Muscle of leg (tissue), 16 donors: ENCODE measurements at places on chromosomes 1 and 21.

DNA sequence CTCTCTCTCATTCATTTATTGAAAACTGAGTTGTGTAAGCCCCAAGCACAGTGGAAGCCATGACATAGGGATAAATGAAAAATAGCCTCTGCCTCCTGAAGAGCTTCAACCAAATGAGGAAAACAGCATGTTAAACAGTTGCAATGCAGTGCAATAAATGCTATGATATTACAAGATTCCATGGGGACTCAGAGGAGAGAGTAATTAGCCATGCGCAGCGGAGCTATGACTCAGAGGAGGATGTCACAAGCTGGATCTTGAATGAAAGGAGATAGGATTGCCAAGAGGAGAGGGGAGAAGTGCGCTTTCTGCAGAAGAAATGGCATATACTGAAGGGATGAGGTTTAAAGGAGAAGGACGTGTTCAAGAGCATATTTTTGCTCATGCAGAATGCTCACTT, 231.3 kb upstream of the PLXNA2 start:
- peak; percentile 47 for DNase-seq

GRCh38 chr1:206823727-206824126, 41.7 kb upstream of the IL20 start:
- DNase-seq = peak; percentile 90

DNA sequence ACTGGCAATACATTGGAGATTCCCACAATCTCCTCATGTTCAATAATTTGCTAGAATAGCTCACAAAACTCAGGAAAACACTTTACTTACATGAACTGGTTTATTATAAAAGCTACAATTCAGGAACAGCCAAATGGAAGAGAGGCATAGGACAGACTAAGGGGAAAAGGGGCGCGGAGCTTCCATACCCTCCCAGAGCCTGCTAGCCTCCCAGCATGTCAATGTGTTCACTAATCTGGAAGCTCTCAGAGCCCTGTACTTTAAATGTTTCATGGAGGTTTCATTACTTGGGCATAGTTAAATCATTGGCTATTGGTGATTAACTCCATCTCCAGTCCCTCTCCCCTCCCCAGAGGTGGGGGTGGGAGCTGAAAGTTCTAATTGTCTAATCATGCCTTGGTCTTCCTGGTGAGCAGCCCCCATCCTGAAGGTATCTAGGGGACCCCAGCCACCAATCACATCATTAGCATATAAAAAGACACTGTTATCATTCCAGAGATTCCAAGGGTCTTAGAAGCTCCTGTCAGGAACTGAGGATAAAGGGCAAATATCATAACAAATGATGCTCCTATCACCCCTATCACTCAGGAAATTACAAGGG, 10.9 kb upstream of the DMRTB1 start:
- DNase-seq = no peak

- peak; percentile 3 for DNase-seq
Observed at GRCh38 chr1:33709783-33710718, 153.8 kb upstream of the HMGB4 start.

DNA sequence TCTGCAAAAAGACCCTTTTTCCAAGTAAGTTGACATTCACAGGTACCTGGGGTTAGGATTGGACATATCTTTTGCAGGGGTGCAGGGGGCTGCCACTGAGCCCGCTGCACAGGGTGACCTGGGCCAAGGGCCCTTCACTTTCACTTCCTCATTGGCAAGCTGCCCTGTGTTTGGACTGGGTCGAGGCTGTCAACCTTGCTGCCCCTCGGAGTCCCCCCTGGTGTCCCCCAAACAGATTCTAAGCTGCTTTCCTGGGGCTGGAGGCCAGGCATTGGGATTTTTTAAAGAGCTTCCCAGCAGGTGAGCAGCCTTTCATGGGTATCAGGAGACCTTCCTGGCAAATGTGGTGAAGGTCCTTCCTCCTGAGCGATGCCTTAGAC, 7.9 kb upstream of the UMODL1 start:
- DNase-seq = peak; percentile 40

DNA sequence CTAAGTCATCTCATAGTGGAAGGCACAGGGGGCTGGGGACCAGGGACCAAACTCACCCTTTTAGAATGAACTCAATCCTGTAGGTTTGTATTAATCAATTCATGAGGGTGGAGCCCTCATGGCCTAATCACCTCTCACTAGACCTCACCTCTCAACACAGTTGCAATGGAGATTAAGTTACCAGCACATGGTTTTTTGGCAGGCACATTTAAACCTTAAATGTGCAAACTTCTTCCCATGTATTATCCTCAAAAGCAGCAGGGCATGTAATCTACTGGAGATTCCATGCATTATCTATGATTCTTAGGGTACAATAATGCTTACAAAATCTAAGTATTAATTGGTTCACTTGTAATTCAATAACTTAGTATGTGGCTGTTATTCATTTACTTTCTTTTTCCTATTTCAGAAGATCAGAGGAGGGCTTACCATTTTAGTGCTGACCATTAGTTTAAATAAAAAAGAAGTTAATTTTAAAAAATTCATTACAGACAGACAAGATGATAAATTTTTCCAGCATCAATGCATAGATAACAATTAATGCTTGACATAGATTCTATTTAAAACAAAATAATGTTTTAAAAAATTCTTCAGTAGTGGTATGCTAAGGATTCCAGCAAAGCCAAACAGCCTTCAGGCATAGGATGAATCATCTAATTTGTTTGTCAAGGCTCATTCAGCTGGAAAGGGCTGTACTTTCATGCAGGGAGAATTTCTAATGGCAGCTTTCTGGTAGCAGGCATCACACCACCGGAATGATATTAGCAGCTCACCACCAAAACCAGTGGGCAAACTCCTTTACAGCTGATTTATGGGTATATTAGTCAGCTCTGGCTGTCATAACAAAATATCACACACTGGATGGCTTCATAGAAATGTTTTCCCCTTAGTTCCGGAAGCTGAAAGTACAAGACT, 124.6 kb upstream of the ZNF648 start:
- no peak for DNase-seq

DNA sequence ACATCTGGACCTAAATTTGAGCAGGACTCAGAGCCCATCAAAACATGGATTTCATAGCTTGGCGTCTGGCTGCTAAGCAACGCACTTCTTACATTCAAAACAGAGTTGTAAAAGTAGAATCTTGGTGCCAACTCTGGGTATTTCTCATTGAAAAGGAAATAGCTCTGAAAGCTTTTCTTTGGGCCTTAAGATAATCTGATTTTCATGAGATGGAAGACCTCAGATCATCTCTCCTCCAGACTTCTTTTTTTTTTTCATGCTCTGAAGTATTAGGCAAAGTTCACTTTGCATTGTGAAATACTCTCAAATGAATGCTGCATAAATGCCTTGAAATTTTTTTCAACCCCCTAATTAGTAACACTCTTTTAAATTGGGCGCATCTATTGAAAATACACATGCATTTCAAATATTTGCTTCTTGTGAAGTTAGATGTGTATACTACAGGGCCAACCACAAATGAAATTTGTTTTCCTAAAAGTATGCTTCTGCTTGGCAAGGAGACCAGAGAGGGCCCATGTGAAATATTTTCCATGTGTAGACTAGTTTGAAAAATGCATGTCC, 4.2 kb downstream of the ADAMTS5 start:
- peak; percentile 77 for DNase-seq
